ENCODE measurements at places on chromosomes 11 and 22. TPM values are rescaled to one million over a fixed set of nuclear protein-coding genes. Genes with fewer than 3 reads are reported as not detected.

DNA sequence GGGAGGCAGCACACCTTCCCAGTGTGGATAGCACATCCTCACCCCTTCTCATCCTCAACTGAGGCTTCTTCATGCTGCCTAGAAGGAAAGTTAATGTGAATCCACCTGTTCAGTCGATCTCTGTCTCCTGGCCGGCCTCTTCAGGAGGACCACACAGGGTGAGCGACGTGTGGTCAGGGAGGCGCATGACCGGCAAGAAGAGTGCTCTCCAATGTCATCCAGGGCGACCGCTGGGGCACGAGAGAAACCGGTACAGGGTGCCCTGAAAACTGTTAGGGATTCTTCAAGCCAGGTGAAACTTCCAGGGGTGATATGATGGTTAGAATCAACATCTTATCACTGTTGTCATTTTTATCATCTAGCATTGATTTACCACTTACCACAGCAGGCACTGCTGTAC, 43.0 kb downstream of the IGSF9B start:
- no peak for DNase-seq

GRCh38 chr11:23536907-23537306, 676.6 kb upstream of the CCDC179 start:
- DNase-seq: no peak

DNA sequence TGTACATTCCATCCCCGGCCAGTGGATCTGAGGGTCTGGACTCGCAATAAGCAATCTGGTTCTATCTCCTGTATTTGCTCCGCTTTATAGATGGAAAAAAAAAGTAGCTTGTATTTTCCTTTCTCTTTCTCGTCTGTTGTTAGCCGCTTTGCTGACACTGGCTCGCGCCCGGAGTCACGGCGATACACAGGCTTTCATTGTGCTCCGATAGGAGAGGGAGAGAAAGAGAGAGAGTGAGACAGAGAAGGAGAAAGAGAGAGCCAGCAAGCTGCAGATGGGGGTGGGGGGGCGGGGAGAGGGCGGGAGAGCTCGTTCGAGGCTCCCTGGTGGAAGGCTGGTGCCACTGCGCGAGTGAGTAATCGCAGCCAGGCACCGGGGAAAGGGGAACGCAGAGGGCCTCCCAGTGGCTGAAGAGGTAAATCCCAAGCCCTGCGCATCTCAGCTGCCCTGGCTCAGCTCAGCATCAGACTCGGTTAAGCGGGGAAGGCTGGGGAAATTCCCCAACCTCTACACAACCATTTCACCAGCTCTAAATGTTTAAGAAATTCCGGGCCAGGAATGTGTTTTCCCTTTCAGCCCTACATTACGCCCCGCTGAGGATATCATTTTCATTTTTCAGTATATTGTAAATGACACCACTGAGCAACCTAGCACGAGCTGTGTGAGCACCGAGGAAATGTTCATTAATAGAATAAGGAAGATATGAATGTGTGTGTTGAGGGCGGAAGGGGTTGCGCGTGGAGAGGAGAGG, at the start of gene MAML2:
Gene MAML2 (minus strand): TSS at position 235 of the 751 bp plus-strand sequence. CDS start 1,300 bp downstream, outside the sequence.
- DNase-seq: peak; percentile 91

DNA sequence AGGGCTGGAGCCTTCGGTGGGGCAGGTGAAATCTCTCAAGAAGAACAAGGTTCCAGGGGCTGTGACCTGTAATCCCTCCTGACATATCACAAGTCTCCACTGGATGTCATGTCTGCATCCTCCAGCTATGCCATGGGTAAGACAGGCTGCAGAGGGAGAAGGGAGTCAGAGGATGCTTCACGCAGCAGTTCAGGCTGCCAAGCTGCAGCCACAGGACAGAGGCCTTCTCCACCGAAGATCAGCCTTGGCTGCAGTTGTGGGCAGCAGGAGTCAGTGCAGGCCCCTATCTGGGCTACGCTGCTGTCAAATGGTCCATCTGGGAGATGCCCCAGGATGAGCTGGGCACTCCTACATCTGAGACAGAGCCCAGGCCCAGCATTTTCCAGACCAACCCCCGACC, 25.0 kb downstream of the DKK3 start:
- no peak for DNase-seq

DNA sequence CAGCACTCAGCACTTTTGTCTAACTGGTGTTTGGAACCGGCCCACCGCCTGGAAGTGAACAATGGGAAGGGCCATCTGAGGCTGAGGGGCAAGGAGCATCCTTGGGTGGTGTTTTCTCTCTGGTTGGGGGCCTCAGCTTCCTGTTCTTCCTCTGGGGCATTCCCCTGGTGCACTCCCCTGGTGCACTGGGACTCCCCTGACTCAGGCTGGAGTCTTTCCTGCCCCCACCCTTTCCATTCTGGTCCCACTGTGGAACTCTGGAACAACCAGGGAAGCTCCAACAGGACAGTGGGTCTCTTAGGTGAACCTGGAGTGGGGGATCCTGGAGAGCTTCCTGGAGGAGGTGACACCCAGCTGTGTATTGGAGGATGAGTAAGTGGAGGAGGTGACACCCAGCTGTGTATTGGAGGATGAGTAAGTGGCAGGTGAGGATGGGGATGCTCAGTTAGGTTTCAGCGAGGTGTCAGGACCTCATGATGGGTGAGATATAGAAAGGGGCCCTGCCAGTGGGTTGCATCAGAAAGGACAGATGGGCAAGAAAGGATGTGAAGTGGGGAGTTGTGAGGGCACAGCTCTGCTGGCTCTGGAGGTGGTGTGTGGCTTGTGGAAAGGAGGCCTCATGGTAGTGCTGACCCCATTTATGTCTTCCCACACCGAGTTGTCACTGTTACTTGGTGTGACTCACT, 132.1 kb downstream of the OSBP2 start:
- DNase-seq: no peak

GRCh38 chr11:72140661-72141060, 5.1 kb downstream of the FOLR3 start:
- DNase-seq: peak; percentile 76

GRCh38 chr11:110182886-110183285, 89.7 kb downstream of the ZC3H12C start:
- DNase-seq: peak; percentile 87

DNA sequence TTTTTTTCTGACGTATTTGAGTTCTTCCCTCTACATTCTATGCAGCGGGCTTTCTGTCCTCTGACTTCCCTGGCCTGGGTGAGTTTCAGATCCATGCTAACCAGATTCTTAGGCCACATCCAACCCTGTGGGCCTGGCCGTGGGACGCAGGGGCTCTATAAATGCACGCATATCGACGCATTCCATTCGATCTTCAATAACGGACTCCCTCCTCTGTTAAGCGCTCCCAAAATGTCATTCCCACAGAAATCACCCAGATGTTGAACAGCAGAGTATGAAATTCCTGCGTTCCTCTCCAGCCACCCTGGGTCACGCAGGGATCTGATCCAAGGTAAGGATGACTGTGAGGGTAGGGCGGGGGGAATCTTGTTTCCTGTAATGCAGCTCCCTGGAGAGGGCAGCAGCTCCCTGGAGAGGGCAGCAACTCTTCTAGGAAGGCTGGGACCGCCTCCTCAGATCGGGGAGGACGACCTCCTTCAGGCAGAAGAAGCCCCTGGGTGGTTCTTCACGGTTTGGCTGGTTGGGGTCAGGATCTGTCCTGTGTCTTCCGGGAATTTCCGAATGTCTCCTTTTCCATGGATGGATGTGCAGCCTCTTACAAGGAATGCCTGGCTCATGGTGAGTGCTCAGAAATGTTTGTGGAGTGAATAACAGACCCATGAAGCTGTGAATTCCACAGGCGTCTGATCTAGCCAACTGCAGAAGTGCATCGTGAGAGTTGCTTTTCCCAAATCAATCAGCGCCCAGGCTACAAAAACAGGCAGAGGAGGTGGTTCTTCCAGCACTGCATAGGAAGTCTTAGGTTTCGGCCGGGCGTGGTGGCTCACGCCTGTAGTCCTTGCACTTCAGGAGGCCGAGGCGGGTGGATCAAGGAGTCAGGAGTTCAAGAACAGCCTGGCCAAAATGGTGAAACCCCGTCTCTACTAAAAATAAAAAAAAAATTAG, 12.2 kb downstream of the MRGPRD start:
- no peak for DNase-seq

DNA sequence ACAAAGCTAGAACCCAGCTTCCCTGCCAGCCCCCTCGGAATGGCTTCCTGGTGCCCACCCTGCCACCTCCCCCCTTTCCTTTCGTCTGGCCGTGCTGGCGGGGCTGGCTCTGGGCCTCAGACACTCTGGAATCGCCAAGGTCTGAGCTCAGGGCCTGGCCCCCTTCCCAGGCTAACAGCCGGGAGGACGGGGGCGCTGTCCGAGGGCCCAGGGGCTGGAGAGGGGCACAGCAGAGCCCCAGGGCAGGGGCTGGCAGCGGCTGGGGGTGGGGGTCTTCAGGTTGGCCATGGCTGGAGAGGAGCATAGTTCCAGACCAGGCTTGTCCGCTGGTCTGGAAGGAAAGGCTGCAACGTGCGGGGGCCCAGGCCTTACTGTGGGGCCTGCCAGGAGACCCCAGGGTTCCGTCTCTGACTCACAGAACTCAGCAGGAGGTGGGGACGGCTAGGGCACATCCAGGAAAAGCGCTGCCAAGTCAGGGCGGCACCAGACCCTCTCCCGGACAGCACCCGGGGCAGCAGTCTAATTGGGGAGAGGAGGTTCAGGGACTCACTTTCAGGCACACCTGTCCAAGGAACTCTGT, 861 bp upstream of the LTBP3 start:
- peak; percentile 64 for DNase-seq

The BATF2 gene
- total RNA-seq: 3.1 TPM

The MRGPRE gene
- total RNA-seq: not detected
